ENCODE measurements at places on chromosomes 6 and 20. TPM values are rescaled to one million over a fixed set of nuclear protein-coding genes. Genes with fewer than 3 reads are reported as not detected.

STX11 gene
- polyA plus RNA-seq, result 2.6 TPM

SCGN gene
- polyA plus RNA-seq, result 0.08 TPM

ADGB gene
- polyA plus RNA-seq, result not detected

CD24 gene
- polyA plus RNA-seq, result 8.0 TPM

MUC21 gene
- not detected for polyA plus RNA-seq

C6orf15 gene
- polyA plus RNA-seq, result not detected

FOXS1 gene
- polyA plus RNA-seq, result 5.0 TPM

MCHR2 gene
- not detected for polyA plus RNA-seq

ETV7 gene
- polyA plus RNA-seq, result 1.1 TPM

MOXD1 gene
- 0.31 TPM for polyA plus RNA-seq

GRCh38 chr6:116359131-116359530, 11.6 kb upstream of the DSE start:
- no peak for DNase-seq

DNA sequence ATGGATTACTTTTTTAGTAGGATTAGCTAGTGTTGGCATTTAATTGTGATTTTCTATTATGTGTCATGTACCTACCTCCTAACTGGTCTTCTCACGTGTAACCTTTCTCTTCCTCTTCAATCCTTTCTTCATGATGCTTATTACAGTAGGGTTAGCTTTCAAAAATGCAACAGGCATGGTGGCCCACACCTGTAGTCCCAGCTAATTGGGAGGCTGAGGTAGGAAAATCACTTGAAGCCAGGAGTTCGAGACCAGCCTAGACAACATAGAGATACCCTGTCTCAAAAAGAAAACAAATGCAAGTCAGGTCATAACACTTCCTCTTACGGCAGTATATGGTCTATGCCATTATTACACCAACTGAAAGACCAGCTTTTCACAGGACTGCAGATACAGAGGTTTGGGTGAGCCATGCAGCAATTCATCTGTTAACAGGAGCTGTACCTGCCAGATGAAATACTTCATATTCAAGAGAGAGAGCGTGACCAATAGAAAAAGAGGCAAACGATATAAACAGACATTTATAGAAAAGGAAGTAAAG, 195.0 kb downstream of the TMEM242 start:
- DNase-seq, result no peak

DNA sequence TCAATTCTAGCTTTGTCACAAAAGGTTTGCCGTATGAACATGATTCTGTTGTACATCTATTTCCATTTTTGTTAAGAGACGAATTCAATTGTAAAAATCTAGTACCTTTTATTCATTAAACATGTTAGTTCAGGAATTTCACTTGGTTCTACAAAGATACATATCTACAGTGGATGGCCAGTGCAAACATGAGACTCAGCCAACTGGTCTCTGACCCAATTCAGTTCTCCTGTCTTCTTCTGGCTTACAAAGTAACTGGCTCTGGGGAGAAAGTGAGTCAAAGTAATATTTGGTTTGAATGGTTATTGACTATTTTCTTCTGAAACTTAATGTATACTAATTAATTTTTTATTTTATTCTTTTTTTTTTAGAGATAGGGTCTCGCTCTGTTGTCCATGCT, 70.0 kb downstream of the ESR1 start:
- DNase-seq, result no peak

DNA sequence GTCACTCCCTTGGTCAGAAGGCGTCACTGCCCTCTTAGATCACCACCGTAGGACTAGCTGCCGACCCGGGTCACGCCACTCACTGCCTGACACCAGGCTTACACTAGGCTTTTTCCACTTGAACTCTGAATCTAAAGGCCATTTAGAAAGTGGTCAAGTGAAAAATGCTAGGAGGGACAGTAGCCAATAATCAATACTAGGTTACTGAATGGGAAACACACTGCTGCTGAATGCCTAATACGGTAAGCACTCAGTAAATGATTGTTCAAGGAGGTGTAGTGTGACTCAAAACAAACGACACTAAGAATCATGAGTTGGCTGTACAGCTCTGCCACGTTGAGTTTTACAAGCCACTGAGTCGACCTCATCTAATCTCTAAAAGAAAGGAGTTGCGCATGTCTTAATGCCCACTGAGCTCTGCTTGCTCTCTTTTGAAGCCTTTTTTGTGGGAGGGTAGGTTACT, 760 bp upstream of the IBTK start:
- no peak for DNase-seq

GRCh38 chr6:147825848-147826247, 317.4 kb downstream of the SAMD5 start:
- DNase-seq, result no peak

GRCh38 chr6:149035766-149036165, 281.7 kb upstream of the TAB2 start:
- DNase-seq, result no peak

DNA sequence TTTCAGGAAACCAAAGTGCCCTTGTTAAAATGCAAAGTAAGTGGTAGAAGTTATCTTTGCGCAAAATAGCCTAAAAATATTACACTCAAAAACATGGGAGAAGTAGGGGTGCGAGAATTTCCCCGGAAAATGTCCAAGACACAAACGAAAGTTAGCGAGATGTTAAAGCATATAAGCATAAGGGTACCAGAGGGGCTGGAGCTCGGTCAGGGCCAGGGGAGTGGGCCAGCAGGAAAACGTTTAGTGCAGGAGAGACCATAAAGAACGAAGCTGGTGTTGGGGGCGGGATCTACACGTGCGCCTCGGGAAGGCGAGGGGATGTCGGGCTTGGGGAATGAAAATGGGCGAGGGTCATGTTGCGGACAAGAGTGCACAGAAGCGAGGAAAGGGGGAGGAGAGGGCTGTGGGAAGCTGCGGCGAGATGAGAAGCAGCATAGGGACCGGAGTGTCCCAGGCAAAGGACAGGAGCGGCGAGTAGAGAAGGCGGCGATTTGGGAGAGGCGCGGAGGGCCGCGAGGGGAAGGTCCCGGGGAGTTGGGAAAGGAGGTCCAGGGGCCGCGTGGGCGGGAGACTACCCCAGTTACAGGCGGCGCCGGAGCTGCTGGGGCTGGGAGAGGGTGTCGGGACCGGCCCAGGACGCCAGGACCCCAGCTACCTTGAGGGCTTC, 600 bp downstream of the XPO5 start:
- DNase-seq, result no peak

- DNase-seq, result no peak
Observed at GRCh38 chr6:20447581-20448132, 46.0 kb downstream of the E2F3 start.

GRCh38 chr6:154590756-154591155, 80.3 kb upstream of the CNKSR3 start:
- DNase-seq, result no peak

- DNase-seq, result no peak
Observed at GRCh38 chr20:8118760-8119159, 13.3 kb upstream of the PLCB1 start.

- DNase-seq, result peak; percentile 76
Observed at GRCh38 chr20:38343311-38344106, 2.8 kb upstream of the LBP start.

DNA sequence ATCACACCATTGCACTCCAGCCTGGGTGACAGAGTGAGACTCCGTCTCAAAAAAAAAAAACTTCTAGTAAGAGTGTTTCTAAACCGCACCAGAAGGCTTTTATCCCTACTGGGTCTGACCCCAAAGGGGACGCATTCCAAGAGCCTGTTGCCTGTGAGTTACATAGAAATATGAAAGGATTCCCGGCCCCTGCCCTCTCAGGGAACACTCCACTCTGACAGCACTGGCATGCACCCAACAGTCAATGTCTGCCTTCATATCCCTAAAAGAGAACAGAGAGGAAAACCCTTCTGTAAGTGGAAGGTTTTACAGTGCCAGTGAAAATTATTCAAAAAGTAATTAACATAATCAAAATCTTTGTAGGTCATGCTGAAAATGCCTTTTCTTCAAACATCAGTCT, 117.1 kb upstream of the PTPRT start:
- no peak for DNase-seq

DNA sequence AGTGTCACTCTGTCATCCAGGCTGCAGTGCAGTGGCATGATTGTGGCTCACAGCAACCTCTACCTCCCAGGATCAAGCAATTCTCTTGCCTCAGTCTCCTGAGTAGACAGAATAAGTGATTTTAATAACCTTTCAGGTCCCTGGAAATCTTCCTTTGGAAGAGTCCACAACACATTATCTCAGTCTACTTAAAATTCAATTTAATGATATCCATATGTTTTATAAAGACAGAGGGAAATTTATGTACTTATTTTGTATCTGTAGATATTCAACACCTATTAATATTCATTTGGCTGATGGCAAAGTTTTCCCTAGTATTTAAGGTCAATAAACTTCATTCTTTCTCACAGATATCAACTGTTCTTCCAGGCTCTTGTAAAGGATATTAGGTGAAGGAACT, 881.4 kb upstream of the GJE1 start:
- no peak for DNase-seq

DNA sequence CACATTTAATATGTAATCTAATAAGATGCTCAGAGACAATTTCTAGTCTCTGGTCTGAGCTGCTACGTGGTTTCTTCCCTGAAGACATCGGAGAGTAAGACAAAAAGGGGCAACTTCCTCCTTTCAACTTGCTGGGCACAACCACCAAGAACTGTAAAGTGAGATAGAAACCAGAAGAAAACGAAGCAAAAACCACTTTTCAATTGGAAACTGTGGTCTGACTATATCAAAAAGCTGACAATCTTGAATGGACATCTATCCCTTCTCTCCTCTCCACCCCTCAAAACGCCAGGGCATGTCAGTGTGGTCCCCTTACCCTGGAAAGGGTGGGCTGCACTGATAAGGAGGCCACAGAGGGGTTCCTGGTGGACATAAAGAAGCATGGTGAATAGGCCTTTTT, 269.1 kb downstream of the CD83 start:
- DNase-seq, result no peak

DNA sequence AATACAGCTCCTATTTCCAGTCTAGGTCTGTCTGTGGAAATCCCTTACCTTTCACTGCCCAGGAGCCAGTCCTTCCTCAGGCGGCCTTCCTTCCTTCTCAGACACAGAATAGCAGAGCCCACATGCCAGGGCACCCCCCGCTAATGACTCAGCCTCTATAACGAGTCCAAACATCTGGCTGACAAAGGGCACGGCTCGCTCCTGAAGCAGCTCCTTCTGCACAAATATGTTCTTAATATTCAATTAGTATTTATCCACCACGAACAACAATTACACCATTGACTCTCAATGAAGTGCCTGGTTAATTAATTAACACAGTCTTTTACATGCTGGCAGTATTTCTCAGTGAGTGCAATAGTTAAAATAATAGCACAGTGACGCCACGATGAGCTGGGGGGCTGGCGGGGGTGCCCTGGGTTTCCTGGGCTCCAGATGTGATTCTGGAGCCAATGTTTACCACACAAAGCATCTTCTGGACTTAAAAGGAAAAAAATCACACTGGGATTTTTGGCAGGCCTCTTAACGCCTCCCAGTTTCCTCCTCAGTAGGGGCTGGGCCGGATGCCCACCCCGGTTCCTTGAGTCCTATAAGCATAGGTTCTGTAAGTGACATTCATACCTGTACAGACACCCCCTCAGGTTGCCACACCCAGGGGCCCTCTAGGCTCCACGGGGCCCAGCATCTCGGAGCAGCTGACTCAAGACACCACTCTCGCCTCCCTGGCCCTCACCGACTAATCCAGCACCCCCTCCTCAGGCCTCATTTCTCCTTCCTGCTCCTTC, 158.6 kb upstream of the MLN start:
- no peak for DNase-seq

DNA sequence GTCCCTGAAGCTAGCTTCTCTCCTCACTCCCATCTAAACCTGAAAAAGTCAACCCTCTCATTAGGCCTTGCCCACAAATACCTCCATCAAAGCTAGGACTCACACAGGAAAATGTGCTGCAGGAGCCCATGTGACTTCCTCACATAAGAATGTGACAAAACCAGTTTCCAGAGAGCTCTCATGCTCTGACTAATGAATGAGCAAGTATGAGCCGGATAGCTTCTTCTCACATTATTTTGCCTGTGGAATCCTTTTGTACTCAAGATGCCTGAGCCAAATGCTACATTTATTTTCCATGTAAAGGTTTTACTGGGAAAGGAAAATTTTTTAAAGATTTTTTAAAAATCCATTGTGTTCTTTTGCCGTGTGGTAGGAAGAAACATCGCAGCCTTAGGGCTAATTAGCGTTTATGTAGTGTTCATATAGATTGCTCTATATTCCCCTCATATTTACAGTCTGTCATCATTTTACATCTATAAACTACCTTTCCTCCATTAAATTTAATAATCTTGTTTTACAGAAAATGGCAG, 68.6 kb upstream of the CCN6 start:
- DNase-seq, result no peak

- DNase-seq, result no peak
Observed at GRCh38 chr6:30614044-30614842, 2.8 kb downstream of the PPP1R10 start.

DNA sequence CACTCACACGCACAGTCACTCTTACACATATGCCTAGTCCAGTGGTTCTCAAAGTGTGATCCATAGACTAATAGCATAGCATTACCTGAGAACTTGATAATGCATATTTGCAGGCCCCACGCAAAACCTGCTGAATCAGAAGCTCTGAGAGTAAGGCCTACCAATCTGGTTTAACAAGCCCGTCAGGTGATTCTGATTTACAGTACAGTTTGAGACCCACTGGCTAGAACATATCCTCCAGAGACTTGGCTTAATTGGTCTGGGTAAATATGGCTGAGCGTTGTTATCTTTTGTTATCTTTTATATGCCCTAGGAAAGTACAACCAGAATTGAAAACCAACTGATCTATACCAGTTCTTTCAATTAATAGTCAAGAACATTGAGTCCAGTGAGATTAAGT, 9.6 kb downstream of the TSPYL4 start:
- DNase-seq, result no peak

DNA sequence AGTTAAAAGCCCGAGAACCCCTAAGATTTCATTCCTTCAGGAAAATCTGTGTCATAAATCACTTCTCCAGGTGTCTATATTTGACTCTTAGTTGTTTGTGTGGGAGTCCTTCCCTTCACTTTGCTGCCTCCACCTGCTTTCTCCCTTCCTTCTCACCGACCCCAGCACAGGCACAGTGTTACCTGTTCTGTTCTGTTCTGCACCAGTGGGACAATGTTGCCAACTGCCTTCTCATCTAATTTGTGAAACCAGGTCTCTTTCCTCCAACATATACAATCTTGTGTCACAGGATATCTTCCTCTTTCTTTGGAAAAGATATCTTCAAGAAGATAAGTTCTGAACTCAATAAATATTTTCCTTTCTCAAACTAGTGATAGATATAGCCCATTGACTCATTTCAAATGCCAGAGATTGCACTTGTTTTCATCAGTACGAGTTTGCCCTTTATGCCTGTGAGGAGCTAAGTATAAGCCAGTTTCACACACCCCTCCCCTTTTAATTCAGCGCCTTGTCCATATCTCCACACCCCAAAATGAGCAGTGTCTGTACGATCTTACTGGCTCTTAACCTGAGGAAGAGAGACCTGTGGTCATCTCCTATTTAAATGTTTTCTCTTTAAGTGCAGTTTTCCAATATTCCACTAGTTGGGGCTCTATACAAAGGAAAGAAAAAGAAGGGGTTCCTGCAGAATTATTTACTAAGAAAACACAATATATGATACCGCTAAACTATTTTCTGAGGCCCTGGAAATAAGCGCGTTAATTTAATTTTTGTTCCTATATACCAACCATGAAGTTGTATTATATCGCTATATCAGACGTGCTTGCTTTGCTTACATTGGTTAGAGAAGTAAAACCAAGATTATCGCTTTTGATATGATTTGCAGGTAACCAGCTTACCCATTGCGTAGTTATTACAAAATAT, 81.6 kb upstream of the PREP start:
- DNase-seq, result no peak

Measured in ovary (tissue), 10 donors.